ENCODE measurements at places on chromosomes 3 and 15. TPM values are rescaled to one million over a fixed set of nuclear protein-coding genes. Genes with fewer than 3 reads are reported as not detected.

Gene ATP13A5
- not detected for total RNA-seq

Gene TEX55
- not detected for total RNA-seq

Gene SMAD6
- total RNA-seq = 0.73 TPM

Gene CPLX3
- total RNA-seq = 0.19 TPM

Gene TMCO5A
- not detected for total RNA-seq

Gene SNX4
- 26.4 TPM for total RNA-seq

Gene KIF23
- total RNA-seq = 0.95 TPM

Gene PRR20G
- total RNA-seq = not detected

Gene MAP6D1
- total RNA-seq = not detected

Gene CCR9
- 23.4 TPM for total RNA-seq

Gene UROC1
- not detected for total RNA-seq

Gene ANKUB1
- total RNA-seq = not detected

Gene CA12
- not detected for total RNA-seq

Gene GABRB3
- total RNA-seq = not detected

Gene AGBL1
- total RNA-seq = not detected

Gene MYZAP
- total RNA-seq = 0.31 TPM

Gene FAIM
- 2.6 TPM for total RNA-seq

Gene TMC3
- total RNA-seq = not detected

Gene ZCWPW2
- 0.54 TPM for total RNA-seq

Gene USP3
- 264 TPM for total RNA-seq

Gene SAMD7
- not detected for total RNA-seq

Gene CAMK1
- not detected for total RNA-seq

Gene KNG1
- not detected for total RNA-seq

Gene IL12A
- total RNA-seq = 2.9 TPM

Gene PAQR5
- total RNA-seq = not detected

Gene CDCP1
- total RNA-seq = not detected

Gene ATP10A
- total RNA-seq = 17.6 TPM

Data from CD8-positive, alpha-beta T cell (primary cell).